Amygdala (tissue), 56 donors: ENCODE measurements at places on chromosomes 16 and 17.

DNA sequence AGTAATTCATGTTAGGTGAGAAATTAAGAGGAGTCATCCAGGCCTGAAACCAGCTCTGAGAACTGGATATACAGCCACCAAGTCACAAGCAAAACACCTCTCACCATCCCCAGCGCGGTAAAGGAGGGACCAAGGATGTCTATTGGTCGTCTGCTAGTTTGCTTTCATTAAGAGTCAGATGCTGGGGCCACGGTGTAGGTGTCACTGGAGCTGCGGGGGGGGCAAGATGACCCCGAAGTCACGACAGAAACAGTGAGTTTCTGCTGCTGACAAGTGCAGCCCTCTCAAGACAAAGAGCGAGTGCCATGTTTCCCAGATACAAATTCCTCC is 790 bp downstream of the NCBP3 start:
- DNase-seq: no peak

GRCh38 chr17:29089601-29090044 is 46.7 kb downstream of the PIPOX start:
- DNase-seq: peak; percentile 35

DNA sequence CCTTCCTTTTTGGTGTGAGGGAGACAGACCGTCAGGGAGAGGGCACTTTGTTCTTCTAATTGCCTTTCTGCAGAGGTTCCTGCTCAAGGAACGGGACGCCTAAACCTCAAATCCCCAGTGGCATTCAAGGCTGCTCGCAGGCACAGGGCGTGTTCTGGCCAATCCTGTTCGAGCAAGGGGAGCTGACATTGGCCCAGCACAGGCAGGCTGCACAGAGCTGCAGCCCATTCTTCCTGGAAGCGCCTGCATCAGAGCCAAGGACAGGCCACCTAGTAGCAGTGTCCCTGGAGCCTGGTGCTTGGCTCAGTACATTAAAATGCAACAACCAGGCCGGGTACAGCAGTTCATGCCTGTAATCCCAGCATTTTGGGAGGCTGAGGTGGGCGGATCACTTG is 72.2 kb upstream of the CREBBP start:
- no peak for DNase-seq

DNA sequence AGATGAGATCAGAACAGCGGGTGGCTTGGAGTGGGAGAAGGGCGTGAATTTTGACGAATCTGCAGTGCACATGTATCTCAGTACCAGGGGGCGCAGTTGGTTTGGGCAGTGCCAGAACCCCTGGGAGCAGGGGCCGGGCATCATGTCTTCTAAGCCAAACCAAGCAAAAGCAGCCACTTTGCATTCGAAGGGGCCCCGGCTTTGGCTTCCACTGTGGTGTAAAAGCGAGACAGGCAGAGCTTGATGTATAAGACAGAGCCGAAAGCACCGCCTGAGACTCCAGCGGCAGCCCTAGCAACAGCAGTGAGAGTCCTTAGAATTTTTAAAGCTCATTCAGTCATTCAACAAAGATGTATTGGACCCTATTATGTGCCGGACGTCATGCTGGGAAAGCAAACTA is 3.8 kb upstream of the XYLT1 start:
- DNase-seq: no peak

GRCh38 chr17:60743282-60743681 is 65.6 kb downstream of the BCAS3 start:
- DNase-seq: no peak

DNA sequence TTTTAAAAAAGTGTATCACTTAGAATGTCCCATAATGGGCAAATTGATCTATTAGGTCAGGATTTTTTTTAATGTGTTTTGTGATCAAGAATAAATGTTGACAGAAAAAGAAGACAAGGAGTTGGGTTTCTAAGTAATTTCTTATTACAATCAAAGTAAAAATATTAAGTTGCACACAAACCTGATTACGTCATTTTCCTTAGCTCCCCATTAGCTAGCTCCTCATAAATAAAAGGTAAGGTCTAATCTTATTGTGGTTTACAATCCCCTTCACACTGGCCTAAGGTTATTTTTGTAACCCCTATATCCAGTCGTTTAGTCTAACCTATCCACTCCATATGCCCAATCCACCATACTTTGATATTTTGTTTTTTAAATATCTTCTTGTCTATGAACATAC is 7.6 kb downstream of the CA10 start:
- DNase-seq: no peak
